ENCODE measurements at places on chromosomes 1 and 21.
A peak's percentile ranks its signal among the peaks of the same experiment; 100 is the strongest.

DNA sequence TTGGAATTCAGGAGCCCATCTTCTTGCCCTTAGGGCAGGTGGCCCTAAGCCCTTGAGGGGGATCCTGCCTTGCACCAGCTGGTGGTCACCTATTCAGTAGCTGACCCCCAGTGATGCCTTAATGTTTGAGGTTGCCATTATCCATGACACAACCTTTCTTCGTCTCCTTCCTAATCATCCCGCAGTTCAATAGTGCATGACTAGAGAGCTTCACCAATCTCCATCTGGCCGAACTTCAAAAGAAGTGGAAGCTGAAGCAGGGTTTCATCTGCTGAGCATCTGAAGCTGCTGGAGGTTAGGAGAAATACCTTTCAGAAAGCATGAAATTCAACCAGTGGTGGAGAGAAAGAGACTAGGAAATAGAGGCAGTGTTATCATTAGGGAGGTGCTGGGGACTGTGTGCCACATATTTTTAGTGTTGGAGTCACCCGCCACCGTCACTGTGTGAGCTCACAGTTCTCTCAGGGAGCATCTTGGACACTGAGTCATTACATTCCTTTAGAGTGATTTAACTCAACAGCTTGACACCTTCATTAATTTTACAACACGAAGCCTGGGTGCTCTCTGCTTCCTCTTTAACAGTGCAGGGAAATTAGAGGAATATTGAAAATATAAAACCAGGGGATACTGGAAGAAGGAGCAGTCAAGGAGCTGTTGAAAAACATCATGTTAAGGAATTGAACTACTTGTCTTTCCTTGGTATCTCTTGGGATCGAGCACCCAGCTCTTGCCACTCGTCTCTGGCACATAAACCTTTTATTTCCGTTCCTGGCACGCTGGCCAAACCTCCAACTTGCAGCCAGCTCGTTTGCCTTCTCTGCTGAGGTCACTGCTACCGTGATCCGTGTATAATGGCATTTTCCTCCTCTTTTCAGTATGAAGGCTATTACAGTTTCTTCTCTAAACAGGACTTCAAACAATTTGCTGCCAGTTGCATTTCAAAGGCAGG lies 53.6 kb downstream of the PEX14 start:
- no peak for DNase-seq

DNA sequence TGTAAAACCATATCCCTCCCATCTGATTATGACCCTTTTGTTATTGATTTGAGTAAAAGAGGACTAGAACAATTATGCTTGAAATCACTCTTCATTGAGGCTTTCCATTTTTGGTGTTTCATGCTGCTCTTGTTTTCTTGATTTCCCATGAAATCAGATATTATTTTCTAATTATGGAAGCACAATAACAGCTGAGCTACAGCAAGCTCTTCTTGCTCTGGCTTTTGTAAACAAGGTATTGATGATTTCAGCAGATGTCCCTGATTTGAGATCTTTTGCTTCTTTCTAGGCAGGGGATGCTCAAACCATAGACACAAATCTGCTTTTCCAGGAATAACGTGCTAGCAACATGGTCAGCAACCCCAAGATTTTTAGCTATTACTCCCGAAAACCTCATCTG lies 607.8 kb downstream of the NCAM2 start:
- no peak for DNase-seq

GRCh38 chr1:61496501-61496900 lies 228.4 kb downstream of the TM2D1 start:
- DNase-seq: no peak

DNA sequence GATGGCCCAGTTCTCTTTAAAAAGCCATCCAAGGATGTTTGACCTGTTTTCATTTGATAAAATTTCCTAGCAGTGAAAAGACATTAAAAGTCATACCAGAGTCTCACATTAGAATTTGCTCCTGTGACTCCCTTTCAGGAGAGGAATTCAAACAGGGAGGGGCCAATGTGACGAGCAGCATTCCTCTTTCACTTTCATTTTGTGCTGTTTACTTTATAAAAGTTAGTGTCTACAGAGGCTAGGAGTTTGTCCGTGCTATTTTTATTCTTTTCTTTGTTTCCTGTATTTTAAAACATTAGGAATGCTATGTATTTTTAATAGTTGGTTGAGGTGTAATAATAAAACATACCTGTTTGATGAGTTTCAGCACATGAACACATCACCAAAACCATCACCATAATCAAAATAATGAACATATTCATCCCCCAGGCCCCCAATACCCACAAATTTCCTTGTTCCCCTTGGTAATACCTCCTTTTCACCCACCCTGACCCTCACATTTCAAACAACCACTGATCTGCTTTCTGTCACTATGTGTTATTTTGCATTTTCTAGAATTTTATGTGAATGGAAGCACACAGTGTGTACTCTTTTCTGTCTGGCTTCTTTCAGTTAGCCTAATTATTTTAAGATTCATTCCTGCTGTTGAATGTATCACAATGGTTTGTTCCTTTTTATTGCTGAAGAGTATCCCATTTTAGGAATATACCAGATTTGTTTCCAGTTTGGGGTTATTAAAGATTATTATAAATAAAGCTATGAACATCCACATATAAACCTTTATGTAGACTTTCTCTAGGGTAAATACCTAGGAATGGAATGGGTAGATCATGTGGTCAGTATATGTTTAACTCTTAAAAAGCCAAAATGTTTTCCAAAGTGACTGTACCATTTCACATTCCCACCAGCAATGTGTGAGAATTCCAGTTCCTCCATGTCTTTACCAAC lies 129.5 kb downstream of the TENT5C start:
- no peak for DNase-seq

DNA sequence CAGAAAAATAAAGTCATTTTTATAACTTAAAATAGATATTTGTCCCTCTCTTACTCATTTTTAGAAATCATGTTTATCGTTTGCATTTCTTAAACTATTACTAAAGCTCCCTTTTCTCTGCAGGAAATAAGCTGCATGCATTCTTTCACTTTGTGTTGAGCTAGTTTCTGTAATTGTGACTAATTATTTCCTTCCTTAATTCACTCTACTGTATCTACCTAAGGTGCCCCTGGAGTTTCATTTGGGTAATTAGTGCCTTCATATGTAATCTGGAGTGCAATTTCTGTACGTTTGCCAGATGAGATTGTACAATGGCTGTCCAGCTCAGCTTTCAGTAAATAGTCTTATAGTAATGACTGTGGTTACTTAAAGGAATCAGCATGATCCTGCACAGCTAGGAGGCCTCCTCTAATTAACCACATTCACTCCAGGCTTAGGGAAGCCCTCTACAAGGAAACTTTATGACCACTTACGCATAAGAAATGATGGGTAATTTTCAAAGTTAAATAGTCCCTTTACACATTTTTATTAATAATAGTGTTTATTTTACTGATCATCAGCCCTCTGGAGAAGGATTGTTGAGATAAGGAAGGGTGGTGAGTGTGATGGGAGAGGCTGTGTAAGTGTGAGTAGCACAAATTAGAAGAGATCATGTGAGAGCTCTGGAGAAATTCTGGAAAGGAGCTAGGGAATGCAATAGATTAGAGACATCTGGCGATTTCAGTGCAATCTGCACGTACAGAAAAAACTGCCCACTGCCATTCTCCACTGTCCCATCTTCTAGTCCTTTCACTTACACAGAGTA lies 86.8 kb downstream of the LRRC8C start:
- no peak for DNase-seq

GRCh38 chr1:9233241-9233941 lies 1.2 kb upstream of the H6PD start:
- DNase-seq: no peak

DNA sequence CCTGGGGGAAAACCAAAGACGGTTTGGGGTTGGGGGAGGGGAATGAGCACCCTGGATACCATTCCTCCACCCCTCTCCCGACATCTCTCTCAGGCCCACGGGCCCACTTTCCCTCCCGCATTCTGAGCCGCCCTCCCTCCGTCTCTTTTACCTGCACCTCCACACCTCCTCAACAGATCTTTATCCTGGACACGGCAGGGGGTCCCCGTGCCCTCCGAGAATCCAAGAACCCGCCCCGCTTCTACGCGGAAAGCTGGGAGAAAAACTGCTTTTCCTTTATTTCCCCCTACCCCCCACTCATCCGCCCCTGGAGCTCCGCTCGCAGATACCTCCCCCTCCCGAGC lies 108.8 kb downstream of the NAV1 start:
- no peak for DNase-seq

GRCh38 chr1:36864182-36864822 lies 170.0 kb downstream of the GRIK3 start:
- DNase-seq: peak; percentile 8

DNA sequence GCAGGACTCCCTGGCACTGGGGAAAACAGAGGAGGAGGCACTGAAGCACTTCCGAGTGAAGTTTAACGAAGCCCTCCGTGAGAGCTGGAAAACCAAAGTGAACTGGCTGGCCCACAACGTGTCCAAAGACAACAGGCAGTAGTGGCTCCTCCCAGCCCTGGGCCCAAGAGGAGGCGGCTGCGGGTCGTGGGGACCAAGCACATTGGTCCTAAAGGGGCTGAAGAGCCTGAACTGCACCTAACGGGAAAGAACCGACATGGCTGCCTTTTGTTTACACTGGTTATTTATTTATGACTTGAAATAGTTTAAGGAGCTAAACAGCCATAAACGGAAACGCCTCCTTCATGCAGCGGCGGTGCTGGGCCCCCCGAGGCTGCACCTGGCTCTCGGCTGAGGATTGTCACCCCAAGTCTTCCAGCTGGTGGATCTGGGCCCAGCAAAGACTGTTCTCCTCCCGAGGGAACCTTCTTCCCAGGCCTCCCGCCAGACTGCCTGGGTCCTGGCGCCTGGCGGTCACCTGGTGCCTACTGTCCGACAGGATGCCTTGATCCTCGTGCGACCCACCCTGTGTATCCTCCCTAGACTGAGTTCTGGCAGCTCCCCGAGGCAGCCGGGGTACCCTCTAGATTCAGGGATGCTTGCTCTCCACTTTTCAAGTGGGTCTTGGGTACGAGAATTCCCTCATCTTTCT lies 75.5 kb downstream of the PIK3CD start:
- DNase-seq: no peak

DNA sequence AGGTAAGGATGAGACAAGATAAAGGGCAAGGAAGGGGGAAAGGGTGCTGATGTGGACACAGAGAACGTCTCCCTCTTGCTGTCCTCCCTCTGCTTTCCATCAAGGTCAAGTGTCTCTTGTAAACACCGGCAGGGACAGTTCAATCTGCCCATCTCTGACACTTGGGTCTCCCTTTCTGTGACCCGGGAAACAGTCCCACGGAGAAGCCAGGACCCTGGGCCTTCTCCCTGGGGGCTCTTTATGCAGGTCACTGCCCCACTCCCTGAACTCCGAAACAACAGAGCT lies 254.3 kb downstream of the LTN1 start:
- DNase-seq: no peak

Data from stimulated activated CD4-positive, alpha-beta T cell treated with anti-CD3 and anti-CD28 coated beads, Interleukin-4, amount 100 ng/mL, for 1 hour (primary cell).